Fibroblast of skin of abdomen (primary cell): ENCODE measurements at places on chromosomes 11 and 22.

DNA sequence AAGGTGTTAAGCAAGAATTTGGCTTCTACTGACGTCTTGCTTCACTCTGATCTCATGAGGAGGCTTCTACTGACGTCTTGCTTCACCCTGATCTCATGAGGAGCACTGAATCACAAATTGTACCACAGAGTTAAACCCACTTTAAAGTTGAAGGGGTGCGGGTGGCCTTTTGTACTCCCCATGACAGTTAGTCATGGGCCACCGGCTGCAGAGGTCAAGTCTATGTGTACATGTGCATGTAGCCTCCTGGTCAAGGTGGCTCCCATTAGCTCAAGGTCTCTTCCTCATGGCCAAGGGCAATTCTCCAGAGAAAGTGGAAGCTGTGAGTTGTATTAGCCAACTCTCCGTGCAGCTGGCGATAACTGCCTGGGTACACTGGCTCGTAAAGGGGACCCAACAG lies 23.1 kb upstream of the FZD4 start:
- DNase-seq = no peak

GRCh38 chr11:10514202-10514601 lies 26.8 kb downstream of the RNF141 start:
- no peak for DNase-seq

GRCh38 chr11:2586793-2587131 lies 113.0 kb downstream of the KCNQ1OT1 start:
- DNase-seq = no peak

GRCh38 chr11:100152766-100153165 lies 534.3 kb upstream of the ARHGAP42 start:
- no peak for DNase-seq

DNA sequence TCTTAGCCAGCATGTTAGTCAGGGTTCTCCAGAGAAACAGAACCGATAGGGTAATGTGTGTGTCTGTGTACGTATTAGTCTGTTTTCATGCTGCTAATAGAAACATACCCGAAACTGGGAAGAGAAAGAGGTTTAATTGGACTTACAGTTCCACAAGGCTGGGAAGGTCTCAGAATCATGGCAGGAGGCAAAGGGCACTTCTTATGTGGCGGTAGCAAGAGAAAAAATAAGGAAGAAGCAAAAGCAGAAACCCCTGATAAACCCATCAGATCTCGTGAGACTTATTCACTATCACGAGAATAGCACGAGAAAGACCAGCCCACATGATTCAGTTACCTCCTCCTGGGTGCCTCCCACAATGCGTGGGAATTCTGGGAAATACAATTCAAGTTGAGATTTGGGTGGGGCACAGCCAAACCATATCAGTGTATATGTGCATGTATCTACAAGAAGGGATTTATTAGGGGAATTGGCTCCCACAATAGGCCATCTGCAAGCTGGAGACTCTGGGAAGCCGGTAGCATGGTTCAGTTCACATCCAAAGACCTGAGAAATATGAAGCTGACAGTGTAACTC lies 173.7 kb upstream of the NECTIN1 start:
- no peak for DNase-seq

- DNase-seq = no peak
Measured at GRCh38 chr22:31107894-31108218, 488 bp upstream of the SELENOM start.

DNA sequence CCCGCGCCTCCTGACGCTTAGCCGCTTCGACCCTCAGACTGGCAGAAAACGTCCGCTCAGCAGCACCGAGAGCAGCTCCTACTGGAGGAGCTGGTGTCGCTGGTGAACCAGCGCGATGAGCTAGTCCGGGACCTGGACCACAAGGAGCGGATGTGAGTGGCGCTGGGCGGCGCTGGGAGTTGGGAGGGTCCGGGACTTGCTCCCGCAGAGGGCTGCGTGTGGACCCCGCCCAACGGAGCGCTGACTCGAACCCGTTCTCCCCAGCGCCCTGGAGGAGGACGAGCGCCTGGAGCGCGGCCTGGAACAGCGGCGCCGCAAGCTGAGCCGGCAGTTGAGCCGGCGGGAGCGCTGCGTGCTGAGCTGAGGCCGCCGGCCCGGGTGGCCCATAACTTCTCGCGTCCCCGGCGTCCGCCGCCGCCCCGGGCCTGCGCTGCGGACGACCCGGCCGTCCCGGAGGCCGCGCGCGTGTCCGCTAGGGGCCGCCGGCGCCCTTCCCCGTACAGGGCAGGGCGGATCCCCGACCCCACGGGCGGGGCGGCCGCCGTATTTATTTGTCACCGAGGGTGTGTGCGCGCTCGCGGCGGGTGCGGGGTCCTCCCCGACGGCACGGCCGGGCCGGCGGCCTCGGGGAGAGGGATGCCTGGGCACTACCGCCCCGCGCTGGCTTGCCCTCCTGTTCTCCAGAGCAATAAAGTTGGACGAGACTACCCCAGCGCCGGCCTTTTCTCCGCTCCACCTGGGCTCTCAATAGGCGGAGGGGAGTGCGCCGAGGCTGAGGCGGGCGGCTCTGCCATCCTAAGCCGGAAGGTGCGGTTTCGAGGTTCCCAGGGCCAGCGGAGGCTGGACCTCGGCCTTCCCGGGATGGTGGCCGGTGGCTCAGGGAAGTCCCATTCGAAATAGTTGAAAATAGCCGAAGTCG lies 3.4 kb downstream of the KCNK7 start:
- DNase-seq = peak; percentile 33

DNA sequence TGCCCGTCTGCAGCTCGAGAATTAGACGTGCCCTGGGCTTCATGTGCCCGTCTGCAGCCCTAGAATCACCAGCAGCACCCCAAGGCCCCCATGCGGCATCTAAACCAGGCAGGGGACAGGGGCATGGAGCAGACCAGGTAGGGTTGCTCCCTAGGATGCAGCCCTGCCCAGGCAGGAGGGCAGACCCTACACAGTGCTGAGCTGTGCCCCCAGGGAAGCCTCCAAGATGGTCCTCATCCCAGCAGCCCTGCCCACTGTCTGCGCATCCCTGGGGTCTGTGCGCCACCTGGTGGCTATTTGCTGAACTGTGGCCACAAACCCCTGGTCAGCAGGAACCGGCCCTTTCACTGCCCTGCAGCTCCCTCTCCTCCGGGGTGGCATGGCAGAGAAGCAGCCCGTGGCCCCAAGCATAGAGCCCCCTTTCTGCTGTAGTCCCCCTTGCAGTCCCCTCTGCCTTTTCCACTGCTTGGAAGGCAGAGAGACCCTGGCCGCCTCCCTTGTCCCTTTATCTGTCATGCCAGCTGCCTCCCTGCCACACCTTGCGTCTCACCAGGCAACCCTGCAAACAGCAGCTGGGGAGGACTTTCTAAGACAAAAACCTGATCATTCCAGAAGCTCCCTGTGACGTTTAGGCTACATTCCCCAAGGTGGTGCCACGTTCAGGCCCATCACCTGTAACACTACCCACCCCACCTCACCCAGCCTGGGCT lies 86.6 kb downstream of the KCNQ1 start:
- peak; percentile 34 for DNase-seq

GRCh38 chr11:15113381-15113780 lies 1.3 kb upstream of the INSC start:
- DNase-seq = no peak

GRCh38 chr11:70240337-70240736 lies 30.2 kb upstream of the PPFIA1 start:
- no peak for DNase-seq

- peak; percentile 4 for DNase-seq
Measured at GRCh38 chr11:124315052-124315451, 1.3 kb upstream of the OR8D1 start.

DNA sequence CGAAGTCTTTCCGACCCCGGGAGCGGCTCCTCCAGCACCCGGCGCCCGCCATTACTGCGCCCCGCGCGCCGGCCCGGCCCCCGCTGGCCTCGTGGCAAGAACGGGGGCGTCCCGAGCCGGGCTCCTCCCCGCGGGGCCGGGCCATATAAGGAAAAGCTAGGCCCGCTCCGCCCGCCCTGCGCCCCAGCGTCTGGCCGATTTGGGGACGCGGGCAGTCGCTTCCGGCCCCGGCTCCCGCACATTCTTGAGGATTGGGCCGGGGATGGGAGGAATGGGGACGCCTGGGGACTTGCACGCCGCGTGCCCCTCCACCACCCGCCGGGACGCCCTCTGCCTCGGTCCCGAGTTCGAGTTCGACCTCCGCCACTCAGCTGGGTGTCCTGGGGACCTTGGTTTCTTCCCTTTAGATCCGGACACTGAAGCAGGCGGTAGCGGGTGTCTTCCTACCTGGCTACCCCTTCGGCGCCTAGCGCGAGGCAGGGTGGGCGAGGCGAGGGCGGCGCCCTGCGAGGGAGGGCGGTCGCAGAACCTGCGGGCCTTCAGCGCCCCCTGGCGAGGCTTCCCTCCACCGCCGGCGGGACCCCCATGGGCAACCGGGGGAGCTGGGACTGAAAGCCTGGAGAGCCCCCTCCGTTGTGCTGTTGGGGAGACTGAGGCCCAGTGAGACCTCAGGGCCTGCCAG lies 3.8 kb downstream of the SMTN start:
- DNase-seq = peak; percentile 89

- DNase-seq = no peak
Measured at GRCh38 chr22:36998620-36999351, 20.5 kb downstream of the TST start.

DNA sequence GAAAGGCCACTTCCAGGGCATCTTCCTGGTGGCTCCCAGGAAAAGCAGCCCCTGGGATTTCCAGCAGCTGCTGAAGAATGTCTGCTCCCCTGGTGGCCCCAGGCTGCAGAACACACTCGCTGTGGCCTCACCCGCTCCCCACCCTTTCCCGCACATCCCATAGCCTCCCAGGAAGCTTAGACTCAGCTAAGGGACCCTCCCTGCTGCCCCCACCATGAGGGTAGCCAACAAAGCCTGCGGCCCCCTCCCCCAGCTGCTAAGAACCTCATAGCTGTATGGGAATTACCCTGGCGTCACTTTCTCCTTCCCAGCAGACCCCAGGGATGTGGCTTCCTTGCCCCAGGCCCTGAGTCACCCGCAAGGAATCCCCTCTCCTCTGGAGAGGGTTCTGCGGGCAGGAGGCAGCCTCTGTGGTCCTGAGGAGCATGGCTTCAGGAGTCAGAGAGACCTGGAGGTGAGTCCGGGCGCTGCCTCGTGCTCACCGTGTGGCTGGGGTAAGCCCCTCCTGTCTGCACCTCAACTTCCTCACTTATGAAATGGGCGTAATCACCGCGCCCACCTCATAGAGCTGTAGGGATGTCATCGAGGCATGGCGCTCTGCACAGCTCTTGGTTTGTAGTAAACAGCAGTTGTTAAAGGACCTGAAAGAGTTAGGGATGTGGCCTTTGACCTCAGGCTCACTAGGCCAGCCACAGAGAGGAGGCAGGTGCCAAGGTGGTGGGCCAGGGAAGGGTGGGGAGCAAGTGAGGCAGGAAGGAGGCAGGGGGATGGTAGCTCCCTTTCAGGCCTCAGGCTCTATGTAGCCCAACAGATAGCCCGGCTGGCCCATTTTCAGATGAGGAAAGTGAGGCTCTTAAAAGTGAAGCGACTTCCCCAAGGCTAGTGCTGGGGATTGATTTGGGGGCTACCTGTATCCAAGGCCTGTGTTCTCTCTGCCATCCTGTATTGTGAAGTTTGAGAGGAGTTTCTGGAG lies 71.2 kb downstream of the LRRC32 start:
- DNase-seq = peak; percentile 87

GRCh38 chr11:110207123-110207522 lies 89.3 kb downstream of the RDX start:
- no peak for DNase-seq
